ENCODE measurements at places on chromosomes 5 and 9. TPM values are rescaled to one million over a fixed set of nuclear protein-coding genes. Genes with fewer than 3 reads are reported as not detected.

The FLT4 gene
- 236 TPM for total RNA-seq

The GADD45G gene
- under 0.01 TPM for total RNA-seq

The PLPP7 gene
- total RNA-seq = 2.3 TPM

The SMU1 gene
- 36.2 TPM for total RNA-seq

The DMRT3 gene
- not detected for total RNA-seq

The MTRR gene
- 17.1 TPM for total RNA-seq

The IGFBPL1 gene
- total RNA-seq = 0.13 TPM

The HRH2 gene
- 0.13 TPM for total RNA-seq

The ABL1 gene
- 21.8 TPM for total RNA-seq

The WWC1 gene
- total RNA-seq = 0.63 TPM

The SAPCD2 gene
- 5.1 TPM for total RNA-seq

The CCDC69 gene
- total RNA-seq = 3.4 TPM

The ABLIM3 gene
- total RNA-seq = 19.5 TPM

The KLHL3 gene
- total RNA-seq = 50.4 TPM

The NXNL2 gene
- 0.13 TPM for total RNA-seq

The ARID3C gene
- total RNA-seq = 0.25 TPM
